Stimulated activated CD4-positive, alpha-beta T cell treated with anti-CD3 and anti-CD28 coated beads, Interleukin-1b, Interleukin-23, amount 100 ng/mL, for 4 hours (primary cell): ENCODE measurements at places on chromosomes 1 and 21.

- no peak for DNase-seq
Observed at GRCh38 chr1:222117809-222118208, 375.9 kb upstream of the DUSP10 start.

DNA sequence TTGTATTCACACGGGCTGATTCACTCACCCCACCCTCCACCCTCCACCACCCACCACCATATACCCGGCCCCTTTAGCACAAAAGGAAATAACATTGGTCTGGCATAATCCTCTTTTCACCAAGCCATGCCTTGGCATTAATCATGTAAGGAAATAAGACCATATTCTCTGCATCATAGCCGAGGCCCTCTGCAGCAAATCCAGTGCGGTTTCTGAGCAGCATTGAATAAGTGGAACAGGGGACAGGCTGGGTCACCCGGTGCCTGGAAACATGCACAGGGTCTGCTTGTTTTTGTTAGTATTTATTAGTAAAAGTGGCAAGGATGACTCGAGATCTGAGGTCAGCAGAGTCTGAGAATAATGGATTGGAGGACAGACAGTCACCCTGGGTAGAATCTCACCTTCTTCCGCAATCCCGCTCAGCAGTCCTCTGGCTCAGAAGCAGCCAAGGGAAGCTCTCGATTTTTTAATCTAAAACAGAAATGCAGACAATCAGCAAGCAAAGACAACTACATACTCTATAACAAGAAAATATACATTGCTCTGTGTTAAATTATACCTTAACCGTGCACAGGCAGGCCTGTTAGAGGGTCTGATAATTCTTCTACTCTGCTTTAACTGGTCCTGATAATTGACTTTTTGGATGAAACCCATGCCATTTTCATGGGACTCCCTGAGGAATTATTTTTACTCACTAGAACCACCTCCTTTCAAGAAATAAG lies 52.4 kb upstream of the CDC42BPA start:
- no peak for DNase-seq

- DNase-seq: no peak
Observed at GRCh38 chr1:58204284-58204683, 342.2 kb downstream of the OMA1 start.

DNA sequence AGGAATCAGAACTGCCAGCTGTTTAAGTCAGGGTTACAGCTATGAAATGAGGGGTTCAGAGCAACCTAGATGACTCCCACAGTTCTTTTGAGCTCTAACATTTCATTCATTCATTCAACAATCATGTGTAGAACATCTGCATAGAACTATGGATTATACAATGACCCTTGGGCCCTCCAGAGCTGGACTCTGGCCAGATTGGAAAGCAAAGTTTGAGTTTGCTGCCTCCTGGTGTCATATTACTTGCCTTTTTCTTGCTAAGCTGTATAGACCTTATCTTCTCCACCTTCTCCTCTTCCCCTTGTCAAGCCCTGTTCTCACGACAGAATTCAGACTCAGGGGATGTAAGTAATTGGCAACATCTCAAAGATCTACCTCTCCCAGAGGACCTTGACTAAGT lies 4.0 kb downstream of the CASQ2 start:
- DNase-seq: no peak

DNA sequence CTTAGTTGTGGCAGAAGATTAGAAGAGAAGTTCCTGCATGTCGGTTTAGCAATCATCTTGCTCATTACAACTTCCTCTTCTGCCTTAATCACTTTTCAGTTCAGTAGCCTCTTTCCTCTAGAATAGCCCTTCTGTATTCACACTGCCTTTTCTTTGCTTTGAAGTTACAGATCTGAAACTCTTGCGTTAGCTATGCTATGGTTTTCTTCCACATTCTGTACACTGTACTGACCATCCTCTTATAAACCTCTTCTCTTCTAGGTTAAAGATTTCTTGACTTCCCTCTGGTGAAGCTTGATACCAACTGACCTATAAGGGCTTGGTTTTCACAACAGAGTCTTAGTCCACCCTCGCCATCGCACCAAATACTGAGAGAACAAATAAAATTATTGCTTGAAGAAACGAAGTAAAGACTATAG lies 35.0 kb downstream of the C21orf91 start:
- DNase-seq: no peak

DNA sequence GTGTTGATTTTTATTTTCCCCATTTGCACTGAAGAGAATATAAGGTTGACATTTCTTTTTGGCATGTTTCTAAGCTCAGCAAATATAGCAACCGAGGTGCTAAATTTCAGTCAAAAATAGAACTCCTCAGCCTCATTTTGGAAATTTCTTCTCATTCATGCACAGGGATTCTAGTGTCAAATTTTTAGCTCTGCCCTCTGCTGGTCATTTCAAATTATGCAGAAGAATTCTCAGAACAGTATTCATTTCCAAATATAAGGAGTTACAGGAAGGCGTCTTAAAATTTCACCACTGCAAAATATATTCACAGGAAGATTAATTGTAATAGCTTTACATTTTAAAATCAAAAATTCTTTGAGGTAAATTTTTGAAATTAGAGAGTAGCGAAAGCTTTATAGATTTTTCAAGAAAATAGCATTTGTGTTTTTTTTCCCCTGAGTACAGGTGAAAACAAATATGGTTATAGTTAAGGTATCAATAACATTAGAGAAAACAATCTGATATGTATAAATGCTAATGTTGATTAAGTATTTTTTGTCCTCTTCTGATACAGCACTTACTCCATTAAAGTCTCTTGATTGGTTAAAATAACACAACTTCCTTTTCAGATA lies 57.9 kb downstream of the FMN2 start:
- no peak for DNase-seq
